ENCODE measurements at places on chromosomes 7 and 10.

- DNase-seq: no peak
Observed at GRCh38 chr7:132398253-132398925, 177.9 kb downstream of the PLXNA4 start.

GRCh38 chr7:6127110-6127490 is 95.9 kb downstream of the ANKRD61 start:
- DNase-seq: no peak

GRCh38 chr10:12768156-12769100 is 233.1 kb downstream of the CCDC3 start:
- DNase-seq: no peak

- DNase-seq: no peak
Observed at GRCh38 chr7:143519411-143520131, 41.9 kb downstream of the TAS2R41 start.

DNA sequence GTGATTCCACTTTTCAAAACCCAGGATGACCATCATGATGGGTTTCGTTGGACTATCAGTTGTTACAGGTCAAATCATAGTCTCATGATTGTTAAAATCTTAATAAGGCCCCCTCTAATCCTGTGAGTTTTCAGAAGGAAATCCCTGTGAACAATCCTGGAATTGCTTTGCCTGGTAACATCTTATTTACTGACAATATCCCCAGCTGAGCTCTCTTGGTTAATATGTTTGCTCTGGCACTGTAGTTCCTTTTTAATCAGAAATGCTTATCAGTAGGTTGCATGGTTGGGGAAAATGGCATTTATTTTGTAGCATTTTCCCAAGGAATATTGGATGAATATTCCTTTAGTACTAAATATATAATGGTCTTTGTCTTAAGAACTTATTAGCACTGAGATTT is 163.9 kb downstream of the TCF7L2 start:
- DNase-seq: no peak

- no peak for DNase-seq
Observed at GRCh38 chr10:86367152-86367951, 757 bp upstream of the GRID1 start.

DNA sequence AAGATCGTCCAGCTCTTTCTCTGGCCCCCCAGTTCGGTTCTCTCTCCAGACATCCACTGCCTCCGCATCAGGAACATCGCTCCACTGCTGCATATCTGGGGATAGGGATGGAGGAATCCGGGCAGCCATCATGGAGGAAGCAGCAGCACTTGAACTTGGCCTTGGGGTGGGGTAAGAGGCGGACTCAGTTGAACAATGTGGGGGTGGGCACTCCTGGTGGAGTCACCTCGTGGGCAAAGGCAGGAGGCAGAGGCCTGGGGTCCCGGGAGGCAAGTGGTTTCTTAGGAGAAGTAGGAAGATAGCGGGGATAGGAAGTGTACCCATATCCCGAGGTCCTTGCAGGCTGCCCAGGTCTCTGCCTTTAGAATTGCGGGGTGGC is 98.3 kb downstream of the CHST15 start:
- no peak for DNase-seq

GRCh38 chr7:30936650-30937245 is 25.1 kb downstream of the AQP1 start:
- DNase-seq: no peak

GRCh38 chr7:80183900-80184685 is 49.5 kb downstream of the GNAI1 start:
- DNase-seq: no peak
